ENCODE measurements at places on chromosomes 11 and 22.

- no peak for DNase-seq
These were observed 50.2 kb downstream of the IGF2 start for GRCh38 chr11:2088746-2089535.

DNA sequence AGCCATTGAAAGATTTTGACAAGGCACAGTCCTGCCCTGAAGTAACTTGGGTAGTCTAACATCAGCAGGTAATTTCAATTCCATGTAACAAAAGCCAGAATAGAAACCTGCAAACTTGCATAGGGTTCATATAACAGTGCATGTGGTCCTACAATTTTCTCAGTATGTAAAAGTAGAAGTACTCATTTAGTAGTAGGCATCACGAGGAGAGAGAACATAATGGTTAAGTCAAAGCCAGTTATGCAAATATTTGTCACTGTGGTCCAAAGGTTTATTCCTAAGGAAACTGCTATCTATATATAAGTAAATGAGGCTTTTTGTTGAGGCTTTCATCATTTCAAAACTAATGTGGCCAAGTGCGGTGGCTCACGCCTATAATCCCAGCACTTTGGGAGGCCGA is 10.1 kb downstream of the ATP5MG start:
- DNase-seq, result no peak

DNA sequence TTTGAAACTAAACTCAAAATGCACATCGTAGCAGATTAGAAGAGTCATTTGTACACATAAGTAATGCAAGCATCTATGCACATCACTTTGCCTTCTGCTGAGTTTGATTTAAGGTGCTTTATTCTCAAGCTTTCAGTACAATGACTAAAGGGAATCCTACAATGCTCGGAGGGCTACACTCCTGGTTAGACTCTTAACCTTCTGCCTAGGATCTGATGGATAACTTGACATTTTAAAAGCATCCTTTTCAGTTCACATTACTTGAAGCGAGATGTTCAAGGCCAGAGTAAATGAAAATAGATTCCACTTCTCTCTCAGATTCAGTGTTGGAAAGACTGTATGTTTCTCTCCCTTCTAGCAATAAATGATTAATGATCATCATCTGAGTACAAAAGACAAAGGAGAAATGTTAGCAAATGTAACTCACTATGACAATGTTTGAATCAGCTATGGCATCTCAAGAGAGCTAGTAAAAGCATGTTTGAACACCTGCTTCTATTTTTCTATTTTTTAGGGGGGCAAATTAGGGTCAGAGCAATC is 259.2 kb upstream of the ANO3 start:
- no peak for DNase-seq

GRCh38 chr11:87215236-87215635 is 177.5 kb downstream of the TMEM135 start:
- peak; percentile 38 for DNase-seq

DNA sequence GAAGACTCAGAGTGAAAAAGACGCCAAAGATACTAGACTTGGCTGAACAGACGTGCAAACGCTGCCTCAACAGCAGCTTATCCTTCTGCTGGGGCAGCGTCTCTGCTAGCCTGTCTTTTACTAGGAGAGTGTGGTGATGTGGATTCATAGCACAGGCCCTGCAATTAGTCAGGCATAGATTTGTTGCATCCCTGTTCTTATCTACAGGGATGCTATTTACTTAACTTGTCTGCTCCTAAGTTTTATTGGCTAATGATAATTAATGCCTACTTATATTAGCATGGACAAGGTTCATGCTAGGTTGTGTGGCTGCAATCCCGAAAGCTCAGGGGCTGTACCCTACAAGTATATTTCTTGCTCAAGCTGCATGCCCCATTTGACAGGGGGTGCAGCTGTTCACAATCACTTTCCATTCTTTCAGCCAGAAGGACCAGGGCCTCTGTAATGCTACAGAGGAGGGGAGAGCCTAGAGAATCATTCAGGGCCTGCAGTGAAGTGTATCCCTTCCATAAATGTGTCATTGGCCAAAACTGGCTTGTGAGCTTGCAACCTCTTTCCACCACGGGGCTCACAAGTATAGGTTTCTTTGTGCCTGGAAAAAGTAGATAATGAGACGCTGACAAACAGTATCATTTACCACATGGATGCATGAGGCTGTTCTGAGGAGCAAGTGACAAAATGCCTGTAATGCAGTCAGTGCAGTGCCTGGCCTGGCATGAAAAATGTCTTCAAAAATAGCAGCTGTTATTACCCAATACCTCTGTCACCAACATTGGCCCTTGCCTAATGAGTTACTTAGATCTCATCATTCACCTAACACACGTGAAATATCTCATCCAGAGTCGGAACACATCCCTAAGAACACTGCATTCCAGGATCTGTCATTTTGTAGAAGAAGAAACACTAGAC is 685.8 kb upstream of the API5 start:
- no peak for DNase-seq

GRCh38 chr22:47160781-47161520 is 398.5 kb downstream of the TBC1D22A start:
- DNase-seq, result no peak

DNA sequence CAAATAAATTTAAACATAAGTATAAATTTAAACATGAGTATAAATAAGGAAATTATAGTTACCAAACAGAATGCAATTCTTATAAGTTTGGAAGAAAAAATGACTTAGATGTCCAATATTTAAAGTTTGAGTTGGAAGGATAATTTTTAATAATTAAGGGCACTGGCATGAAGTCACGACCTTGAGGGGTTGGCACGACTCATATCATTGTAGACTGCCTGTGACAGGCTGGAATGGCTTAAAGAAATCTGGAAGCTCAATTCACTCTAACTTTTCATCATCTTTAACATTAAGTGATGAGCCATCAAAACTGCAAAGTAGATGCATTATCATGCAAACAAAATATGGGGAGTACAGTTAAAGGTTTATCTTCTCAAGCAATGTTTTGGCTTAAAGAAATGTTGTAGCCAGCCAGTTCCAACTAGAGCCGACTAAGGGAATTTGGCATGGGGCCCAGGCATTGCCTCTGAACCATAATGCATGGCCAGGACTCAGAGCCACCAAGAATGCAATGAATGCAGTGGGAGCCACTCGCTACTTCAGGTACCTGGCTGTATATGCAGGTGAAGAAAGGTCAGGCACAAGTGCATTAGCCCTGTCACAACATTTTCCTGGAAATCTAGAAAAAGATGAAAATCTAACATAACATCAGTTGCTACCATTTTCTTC is 33.4 kb downstream of the PGR start:
- peak; percentile 6 for DNase-seq

DNA sequence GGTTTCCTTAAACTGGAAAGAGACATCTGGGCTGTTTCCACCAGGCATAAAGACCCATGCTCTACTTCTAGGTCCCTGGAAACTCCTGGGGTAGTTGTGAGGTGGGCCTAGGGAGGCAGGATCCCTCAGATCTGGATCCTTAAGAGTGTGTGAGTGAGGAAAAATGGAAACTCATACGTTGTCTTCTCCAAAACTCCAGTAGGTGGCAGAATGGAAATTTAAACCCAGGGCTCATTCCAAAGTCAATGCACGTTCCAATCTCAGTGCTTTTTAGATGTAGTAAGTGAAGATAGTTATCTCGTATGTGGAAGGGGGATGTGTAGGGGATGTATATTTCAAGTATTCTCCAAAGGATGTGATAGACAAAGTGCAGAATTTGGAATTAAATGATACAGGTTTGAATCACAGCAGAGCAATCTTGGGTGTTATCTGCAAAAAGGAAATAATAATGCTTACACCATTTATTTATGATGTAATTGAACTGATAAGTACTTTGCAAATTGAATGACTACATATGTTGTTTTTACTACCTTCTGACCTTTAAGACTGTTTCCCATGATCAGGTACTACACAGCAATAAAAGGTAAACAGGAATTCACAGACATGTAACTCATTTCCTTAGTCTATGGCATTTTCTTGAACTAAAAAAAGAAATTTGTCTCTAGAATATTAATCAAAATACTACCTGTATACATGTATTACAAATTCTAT is 13.1 kb upstream of the MMP1 start:
- DNase-seq, result peak; percentile 38
